ENCODE measurements at places on chromosomes 2 and 18.

GRCh38 chr2:15937882-15938802, 2.2 kb upstream of the MYCN start:
- DNase-seq = no peak

DNA sequence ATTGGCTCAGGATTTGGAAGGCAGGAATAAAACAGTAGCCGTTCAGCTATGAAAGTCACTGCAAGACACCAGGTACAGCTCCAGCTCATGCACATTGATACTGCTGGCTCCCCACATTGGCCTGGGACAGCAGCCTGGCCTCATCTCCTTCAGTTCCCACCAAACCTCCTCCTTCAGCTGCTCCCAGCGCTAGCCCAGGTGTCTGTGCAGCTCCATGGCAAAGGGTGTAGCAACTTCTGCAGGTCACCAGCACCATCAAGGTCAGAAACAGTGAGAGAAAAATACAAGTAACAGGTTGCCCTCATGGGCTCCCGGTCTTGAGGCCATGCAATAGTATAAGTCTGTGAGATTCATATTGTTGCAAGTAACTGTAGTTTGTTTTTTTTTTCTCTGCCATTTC, 216.7 kb upstream of the CTAGE1 start:
- no peak for DNase-seq

DNA sequence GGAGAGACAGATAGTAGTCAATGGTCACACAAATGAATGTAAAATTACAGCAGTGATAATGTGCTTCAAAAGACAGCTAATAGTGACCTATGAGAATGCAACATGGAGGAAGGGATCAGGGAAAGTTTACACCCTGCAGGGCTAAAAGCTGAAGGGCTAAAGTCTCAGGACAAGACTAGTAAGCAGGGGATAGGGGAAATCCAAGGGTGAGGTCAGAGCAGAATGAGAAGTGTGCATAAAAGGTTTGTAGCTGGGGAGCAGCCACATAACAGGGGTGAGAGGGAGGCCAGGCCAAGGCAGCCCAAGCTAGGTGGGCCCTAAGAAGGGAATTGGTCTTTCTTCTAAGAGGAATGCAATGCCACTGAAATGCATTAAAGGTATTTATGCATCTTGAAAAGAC, 746.3 kb downstream of the SATB2 start:
- DNase-seq = no peak

- no peak for DNase-seq
Observed at GRCh38 chr2:6944555-6944954, 27.3 kb downstream of the RNF144A start.

- DNase-seq = no peak
Observed at GRCh38 chr18:29361843-29362242, 1184.9 kb upstream of the CDH2 start.

GRCh38 chr2:46887028-46887885, 28.3 kb downstream of the MCFD2 start:
- DNase-seq = no peak

Data from DMS153 (cell line).